WTC11 (cell line): ENCODE measurements at places on chromosomes 2 and 18. TPM values are rescaled to one million over a fixed set of nuclear protein-coding genes. Genes with fewer than 3 reads are reported as not detected.

The PRSS56 gene
- total RNA-seq: not detected in 3 replicates

The SLC8A1 gene
- 1.4 to 2.6 TPM (median 1.7 TPM) in 3 replicates for total RNA-seq

The TMEM247 gene
- total RNA-seq: not detected in 3 replicates

The GPR35 gene
- total RNA-seq: 0.22 to 0.60 TPM (median 0.46 TPM) in 3 replicates

The IL1B gene
- not detected in 3 replicates for total RNA-seq

The FAM110C gene
- 6.1 to 7.7 TPM (median 7.3 TPM) in 3 replicates for total RNA-seq

The ETAA1 gene
- 23.8 to 27.3 TPM (median 24.6 TPM) in 3 replicates for total RNA-seq

The ATP8B1 gene
- 2.7 to 5.6 TPM (median 3.9 TPM) in 3 replicates for total RNA-seq

The CD8B2 gene
- total RNA-seq: 0.09 TPM in 1 of 3 replicates, not detected in the others

GRCh38 chr2:181657379-181657778 lies 474 bp upstream of the CERKL start:
- peaks cover 36% of the 10 kb centered on the region for H3K4me1 ChIP-seq
- peaks cover 85% of the 10 kb centered on the region for H3K27me3 ChIP-seq
- peak overlapping the region; percentile 81 for H3K4me3 ChIP-seq
- no peaks in the 10 kb centered on the region for H3K36me3 ChIP-seq

- H3K36me3 ChIP-seq: peaks cover 12% of the 10 kb centered on the region
- peak; percentile 80 for DNase-seq
- peak overlapping the region; percentile 45; the same call in 1 of the 2 replicates for H3K4me3 ChIP-seq
- peaks cover 72% of the 10 kb centered on the region for H3K4me1 ChIP-seq
- peak overlapping the region; percentile 95 for H3K27ac ChIP-seq
These were observed 44.5 kb downstream of the SH3BP4 start for GRCh38 chr2:234996069-234996940.

DNA sequence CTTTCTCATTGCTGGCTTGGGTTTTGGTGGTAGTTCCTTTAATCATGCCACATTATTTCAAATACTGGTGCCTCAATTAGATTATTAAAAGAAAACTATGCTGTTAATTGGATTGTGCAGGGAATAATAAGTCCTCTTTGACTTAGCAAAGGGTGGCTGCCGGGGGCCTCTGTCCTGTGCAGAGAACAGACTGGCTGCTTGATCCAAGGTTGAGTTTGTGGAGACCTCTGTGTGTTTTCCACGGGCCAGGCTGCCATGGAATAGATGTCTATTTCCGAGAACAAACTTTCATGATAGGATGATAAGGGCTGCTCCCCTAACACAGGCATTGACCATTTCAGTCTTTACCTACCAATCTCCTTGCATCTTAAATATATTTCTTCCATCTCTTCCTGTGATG lies 30.4 kb upstream of the OTOS start:
- H3K36me3 ChIP-seq: no peaks in the 10 kb centered on the region
- H3K4me3 ChIP-seq: no peak overlapping the region
- H3K27me3 ChIP-seq: no peaks in the 10 kb centered on the region
- H3K27ac ChIP-seq: no peak overlapping the region

DNA sequence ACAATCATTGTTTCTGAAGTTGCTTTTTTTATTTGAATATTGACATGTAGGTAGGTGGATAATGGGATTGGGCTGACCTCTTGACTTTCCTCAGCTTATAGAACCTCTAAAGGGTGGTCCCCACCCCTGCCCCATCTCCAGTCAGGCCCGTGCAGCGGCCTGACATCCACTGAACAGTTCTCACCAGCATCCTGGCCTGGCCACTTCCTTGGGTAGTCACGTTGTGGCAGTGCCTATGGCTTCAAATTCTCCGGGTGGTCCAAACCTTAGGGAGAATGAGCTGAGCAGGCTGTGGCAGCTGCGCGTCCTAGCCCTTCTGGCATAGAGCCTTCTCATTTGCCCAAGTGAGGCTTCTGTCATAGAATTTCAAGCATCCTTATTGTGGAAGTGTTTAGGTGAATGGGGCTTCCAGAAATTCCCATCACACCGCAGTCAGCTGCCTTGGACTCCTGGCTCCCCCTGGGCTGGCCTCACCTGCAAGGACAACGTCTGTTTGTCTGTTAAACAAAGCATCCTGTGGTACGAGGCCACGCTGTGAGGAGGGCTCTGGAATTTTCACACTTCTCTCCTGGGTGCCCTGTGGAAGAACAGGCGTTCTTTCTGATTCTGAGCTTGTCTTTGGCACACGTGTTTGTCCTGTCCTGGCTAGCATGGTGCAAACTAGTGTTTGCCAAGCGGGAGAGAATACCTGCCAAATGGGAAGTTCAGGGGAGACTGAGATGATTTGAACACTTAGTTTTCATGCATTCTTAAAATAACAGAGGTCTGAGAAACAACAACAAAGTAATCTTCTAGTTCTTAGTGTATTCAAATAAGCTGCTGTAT lies 31.8 kb upstream of the OTOS start:
- no peaks in the 10 kb centered on the region for H3K36me3 ChIP-seq
- DNase-seq: no peak
- no peak overlapping the region for H3K4me3 ChIP-seq
- no peaks in the 10 kb centered on the region for H3K4me1 ChIP-seq

- no peaks in the 10 kb centered on the region for H3K27me3 ChIP-seq
- H3K36me3 ChIP-seq: peaks cover 33% of the 10 kb centered on the region
- H3K27ac ChIP-seq: no peak overlapping the region
- H3K4me1 ChIP-seq: peaks cover 37% of the 10 kb centered on the region
- no peak overlapping the region for H3K4me3 ChIP-seq
These were observed 78.5 kb downstream of the SESTD1 start for GRCh38 chr2:179186126-179186525.

GRCh38 chr18:8969639-8970390 lies 132.7 kb upstream of the NDUFV2 start:
- peaks cover 18% of the 10 kb centered on the region for H3K4me1 ChIP-seq
- no peak for DNase-seq
- peaks cover 12% of the 10 kb centered on the region; the same call in 1 of the 2 replicates for H3K36me3 ChIP-seq
- no peak overlapping the region for H3K27ac ChIP-seq
- no peak overlapping the region for H3K4me3 ChIP-seq
- no peaks in the 10 kb centered on the region for H3K27me3 ChIP-seq

- H3K36me3 ChIP-seq: no peaks in the 10 kb centered on the region
- peak; percentile 10 for DNase-seq
- H3K4me3 ChIP-seq: no peak overlapping the region
- H3K27me3 ChIP-seq: no peaks in the 10 kb centered on the region; the same call in 1 of the 2 replicates
These were observed 344.0 kb upstream of the VWC2L start for GRCh38 chr2:214066862-214067261.

GRCh38 chr2:71700658-71701397 lies 247.5 kb downstream of the DYSF start:
- peaks cover 18% of the 10 kb centered on the region for H3K4me1 ChIP-seq
- no peak for DNase-seq
- no peaks in the 10 kb centered on the region for H3K27me3 ChIP-seq
- no peak overlapping the region for H3K27ac ChIP-seq
- no peak overlapping the region for H3K4me3 ChIP-seq
- H3K36me3 ChIP-seq: no peaks in the 10 kb centered on the region; the same call in 1 of the 2 replicates

- H3K4me1 ChIP-seq: peaks cover 27% of the 10 kb centered on the region
- H3K27ac ChIP-seq: no peak overlapping the region
- H3K27me3 ChIP-seq: no peaks in the 10 kb centered on the region
- H3K36me3 ChIP-seq: no peaks in the 10 kb centered on the region
- H3K4me3 ChIP-seq: no peak overlapping the region
These were observed 119.8 kb downstream of the PRKCE start for GRCh38 chr2:45771261-45771660.

DNA sequence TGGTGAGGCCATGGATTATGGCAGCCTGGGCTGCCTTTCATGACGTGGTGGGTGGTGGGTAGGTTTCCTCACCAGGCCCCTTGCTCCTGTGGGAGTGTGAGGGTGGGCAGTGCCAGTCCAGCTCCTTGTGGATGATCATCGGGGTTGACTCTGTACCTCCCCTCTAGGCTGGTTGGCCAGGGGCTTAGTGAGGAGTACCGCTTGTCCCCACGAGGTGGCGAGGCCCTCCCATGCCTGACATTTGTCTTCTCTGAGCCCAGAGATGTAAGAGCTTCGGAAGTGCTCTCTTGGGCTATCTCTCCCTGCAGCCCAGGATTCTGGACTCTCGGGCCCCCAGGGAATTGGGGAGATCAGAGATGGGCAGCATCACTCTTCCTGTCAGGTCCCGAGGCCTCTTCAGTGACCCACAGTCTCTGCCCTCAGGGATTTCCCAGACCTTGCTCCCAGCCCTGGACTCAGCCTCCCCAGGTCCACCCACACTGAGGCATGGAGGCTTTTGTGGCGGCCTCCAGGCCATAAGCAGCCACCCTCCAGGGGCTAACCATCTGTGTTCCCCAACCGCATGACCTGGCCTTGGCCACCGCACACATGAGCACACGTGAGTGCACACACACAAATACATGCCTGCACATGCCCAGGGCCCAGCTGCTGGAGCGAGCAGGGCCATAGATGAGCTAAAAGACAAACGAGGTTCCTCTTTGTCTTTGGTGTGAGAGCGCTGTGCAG lies 6.5 kb downstream of the SPR start:
- H3K4me3 ChIP-seq: no peak overlapping the region
- DNase-seq: peak; percentile 83
- peaks cover 33% of the 10 kb centered on the region for H3K4me1 ChIP-seq
- H3K27ac ChIP-seq: no peak overlapping the region
- no peaks in the 10 kb centered on the region for H3K36me3 ChIP-seq

DNA sequence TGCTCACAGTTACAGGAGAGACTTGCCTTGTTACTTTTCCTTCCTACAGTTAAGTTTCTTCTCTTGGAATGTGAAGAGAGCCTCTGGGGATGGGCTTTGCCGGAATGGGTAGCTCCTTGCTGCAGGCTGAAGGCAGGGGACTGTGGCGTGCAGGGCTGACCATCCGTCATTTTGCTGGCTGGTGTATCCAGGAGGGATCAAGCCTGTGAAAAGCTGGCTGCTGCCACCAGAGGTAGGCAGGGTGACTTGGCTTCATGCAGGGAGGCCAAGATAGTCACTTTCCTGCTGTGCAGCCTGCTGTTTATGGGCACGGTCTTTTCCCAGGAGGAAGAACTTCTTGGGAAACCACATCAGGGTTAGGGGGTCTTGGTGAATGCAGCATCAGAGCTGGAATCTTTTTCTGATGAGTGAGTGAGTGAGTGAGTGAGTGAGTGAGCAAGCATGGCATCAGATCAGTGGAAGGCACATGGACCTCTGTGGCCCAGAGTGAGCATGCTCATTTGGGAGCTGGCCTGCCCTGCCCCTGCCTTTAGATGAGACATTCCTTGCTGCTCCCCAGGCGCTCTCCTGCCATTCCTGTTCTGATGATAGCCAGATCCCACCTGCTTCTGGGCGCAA lies 33.0 kb downstream of the FHOD3 start:
- peaks cover 30% of the 10 kb centered on the region for H3K4me1 ChIP-seq
- no peak overlapping the region for H3K27ac ChIP-seq
- H3K36me3 ChIP-seq: no peaks in the 10 kb centered on the region

DNA sequence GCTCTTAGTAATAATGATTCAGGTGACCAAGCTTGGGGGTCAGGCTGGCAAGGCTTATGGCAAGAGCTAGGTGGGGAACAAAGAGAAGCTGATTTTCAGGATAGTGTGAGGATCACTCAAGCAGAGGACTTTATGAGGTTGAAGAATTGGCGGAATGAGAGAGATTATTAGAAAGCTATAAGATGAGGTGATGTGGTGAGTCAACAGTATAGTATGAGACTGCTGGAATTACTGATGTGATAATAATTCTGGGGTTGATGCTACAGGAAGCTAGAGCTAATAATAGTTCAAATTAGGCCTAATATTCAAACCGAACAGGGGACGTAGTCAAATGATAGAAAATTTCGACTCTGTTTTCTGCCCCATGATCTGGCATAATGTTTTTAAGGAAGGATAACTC lies 2115.3 kb upstream of the PIK3C3 start:
- H3K36me3 ChIP-seq: no peaks in the 10 kb centered on the region
- peaks cover 11% of the 10 kb centered on the region for H3K27me3 ChIP-seq
- peaks cover 28% of the 10 kb centered on the region for H3K4me1 ChIP-seq
- no peak overlapping the region for H3K4me3 ChIP-seq

GRCh38 chr2:175049661-175050060 lies 44.5 kb upstream of the CHN1 start:
- no peaks in the 10 kb centered on the region for H3K36me3 ChIP-seq
- H3K4me1 ChIP-seq: no peaks in the 10 kb centered on the region
- no peak overlapping the region for H3K4me3 ChIP-seq
- no peaks in the 10 kb centered on the region; the same call in 1 of the 2 replicates for H3K27me3 ChIP-seq

- no peaks in the 10 kb centered on the region for H3K4me1 ChIP-seq
- DNase-seq: no peak
- no peak overlapping the region for H3K27ac ChIP-seq
These were observed 489.9 kb downstream of the NYAP2 start for GRCh38 chr2:225889452-225889851.

DNA sequence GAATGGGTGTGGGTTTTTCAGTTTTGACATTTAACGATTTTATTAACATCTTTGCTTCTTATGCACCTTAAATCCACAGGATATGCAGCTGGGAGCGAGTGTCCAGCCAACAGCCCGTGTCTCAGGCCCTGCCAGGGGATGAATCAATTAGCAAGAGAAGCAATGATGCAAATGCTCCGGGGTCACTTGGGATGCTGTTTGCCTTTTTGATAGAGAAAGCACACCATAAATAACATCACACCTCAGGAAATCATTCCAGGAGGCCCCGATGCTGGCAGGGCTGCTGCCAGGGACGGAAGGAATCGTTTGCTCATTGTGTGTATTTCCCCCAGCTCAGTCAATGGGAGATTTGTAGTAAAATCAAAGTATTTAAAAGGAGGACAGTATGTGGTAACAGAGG lies 394.0 kb upstream of the HNRNPA3 start:
- no peaks in the 10 kb centered on the region; the same call in 1 of the 2 replicates for H3K27me3 ChIP-seq
- H3K27ac ChIP-seq: peak overlapping the region; percentile 37; the same call in 1 of the 2 replicates
- H3K4me3 ChIP-seq: no peak overlapping the region
- DNase-seq: no peak
- peaks cover 48% of the 10 kb centered on the region for H3K4me1 ChIP-seq
- no peaks in the 10 kb centered on the region for H3K36me3 ChIP-seq

- H3K4me1 ChIP-seq: peaks cover 40% of the 10 kb centered on the region
- no peak for DNase-seq
- no peak overlapping the region for H3K4me3 ChIP-seq
- H3K27me3 ChIP-seq: peaks cover 34% of the 10 kb centered on the region
- H3K36me3 ChIP-seq: peaks cover 6% of the 10 kb centered on the region
- H3K27ac ChIP-seq: no peak overlapping the region
These were observed 594.2 kb upstream of the NXPH2 start for GRCh38 chr2:139374296-139374850.

DNA sequence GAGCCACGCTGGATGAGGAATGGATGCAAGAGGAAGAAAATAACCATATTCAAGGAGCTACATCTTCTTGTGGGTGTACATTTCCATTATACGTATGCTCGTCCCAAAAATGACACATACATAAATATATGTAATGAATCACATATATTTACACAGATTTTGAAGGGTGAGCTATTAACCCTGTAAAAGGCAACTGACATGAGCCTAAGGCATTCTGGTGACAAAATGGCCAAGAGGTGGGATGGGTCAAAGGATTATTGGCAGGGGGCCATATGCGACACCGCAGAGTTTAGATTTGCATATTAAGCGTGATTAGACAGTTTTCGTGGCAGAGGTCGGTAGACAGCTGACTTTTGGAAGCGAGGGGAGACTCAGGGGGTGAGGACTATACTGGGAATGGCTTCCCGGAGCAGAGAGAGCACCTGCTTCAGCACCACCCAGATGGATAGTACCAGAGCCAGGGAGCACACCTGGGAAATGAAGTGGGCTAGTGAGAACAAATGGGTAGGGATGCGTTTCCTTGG lies 431 bp upstream of the CNRIP1 start:
- peak; percentile 59 for DNase-seq
- no peak overlapping the region for H3K27ac ChIP-seq
- H3K27me3 ChIP-seq: peaks cover 68% of the 10 kb centered on the region
- peaks cover 12% of the 10 kb centered on the region for H3K4me1 ChIP-seq
- no peaks in the 10 kb centered on the region for H3K36me3 ChIP-seq
